Natural killer cell (primary cell): ENCODE measurements at places on chromosomes 1 and 21. TPM values are rescaled to one million over a fixed set of nuclear protein-coding genes. Genes with fewer than 3 reads are reported as not detected.
A peak's percentile ranks its signal among the peaks of the same experiment; 100 is the strongest.

GRCh38 chr1:236748268-236748870 lies 46.7 kb upstream of the MTR start:
- DNase-seq, result no peak

The TMEM52 gene
- total RNA-seq, result not detected

The AIRE gene
- not detected for total RNA-seq

DNA sequence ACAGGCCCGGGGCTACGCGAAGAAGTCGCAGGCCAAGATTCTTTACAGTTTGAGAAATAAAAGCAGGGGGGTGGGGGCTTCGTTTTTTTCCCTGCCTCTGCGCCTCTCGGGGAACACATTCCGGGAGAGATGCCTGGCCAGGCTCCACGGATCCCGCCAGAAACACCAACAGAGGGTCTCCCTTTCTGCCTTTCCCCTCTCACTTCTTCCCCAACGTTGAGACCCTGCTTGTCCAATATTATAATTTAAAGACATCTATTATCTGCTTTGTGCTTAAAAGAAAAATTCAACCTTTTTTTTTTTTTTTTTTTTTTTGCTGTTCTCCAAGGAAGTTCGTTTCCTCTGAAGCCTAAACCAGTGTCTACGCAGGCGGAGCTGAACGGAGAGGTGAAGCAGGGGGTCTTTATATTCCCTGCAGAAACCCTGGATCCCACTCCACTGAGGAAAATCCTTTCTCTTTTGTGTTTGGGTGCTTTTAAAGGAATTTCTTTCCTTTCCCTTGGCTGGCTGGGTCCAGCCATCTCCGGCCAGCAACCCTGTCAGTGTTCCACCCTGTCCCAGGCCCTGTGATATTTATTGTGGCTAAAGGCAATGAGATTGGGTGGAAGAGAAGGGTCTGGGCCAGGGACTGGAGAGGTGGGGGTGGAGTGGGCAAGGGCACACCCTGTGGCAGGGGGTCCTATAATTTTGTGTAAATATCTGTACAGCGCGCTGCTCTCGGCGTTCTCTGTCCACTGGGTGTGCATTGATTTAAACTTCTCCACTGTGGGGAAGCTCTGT lies 2.2 kb downstream of the FOXD2 start:
- DNase-seq, result no peak

The NGF gene
- not detected for total RNA-seq

GRCh38 chr1:15609631-15610030 lies 7.6 kb upstream of the DDI2 start:
- no peak for DNase-seq

GRCh38 chr21:42407476-42407875 lies 3.8 kb downstream of the UBASH3A start:
- DNase-seq, result peak; percentile 41

The PCAT6 gene
- total RNA-seq, result 1.1 TPM

The GFI1 gene
- 50.3 TPM for total RNA-seq

The PKLR gene
- 0.12 TPM for total RNA-seq

The RBP7 gene
- 1.5 TPM for total RNA-seq

GRCh38 chr1:78240191-78240590 lies 194.4 kb downstream of the GIPC2 start:
- DNase-seq, result no peak

- DNase-seq, result no peak
These were observed 81.6 kb downstream of the CCDC185 start for GRCh38 chr1:223474804-223475203.

- DNase-seq, result peak; percentile 54
These were observed 55.9 kb downstream of the CD58 start for GRCh38 chr1:116514708-116515525.

DNA sequence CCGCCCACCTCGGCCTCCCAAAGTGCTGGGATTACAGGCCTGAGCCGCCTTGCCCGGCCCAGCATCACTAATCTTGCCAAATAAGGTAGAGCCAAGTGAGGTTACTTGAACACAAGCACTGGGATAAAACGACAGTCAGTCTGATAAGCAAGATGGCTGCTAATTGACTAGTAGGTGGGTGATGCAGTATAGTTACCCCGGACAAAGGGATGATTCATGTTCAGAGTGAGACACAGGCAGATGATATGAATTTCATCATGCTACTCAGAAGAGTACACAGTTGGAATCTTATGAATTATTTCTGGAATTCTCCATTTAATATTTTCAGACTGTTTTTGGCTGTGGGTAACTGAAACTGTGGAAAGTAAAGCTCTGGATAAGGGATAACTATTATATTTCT lies 178.4 kb downstream of the USP25 start:
- no peak for DNase-seq

- no peak for DNase-seq
These were observed 125.2 kb upstream of the KIAA0040 start for GRCh38 chr1:175317779-175318178.

- DNase-seq, result no peak
These were observed 75.2 kb downstream of the GFI1 start for GRCh38 chr1:92411511-92411910.

The SMIM11 gene
- total RNA-seq, result 1.0 TPM

The DSCAM gene
- not detected for total RNA-seq

DNA sequence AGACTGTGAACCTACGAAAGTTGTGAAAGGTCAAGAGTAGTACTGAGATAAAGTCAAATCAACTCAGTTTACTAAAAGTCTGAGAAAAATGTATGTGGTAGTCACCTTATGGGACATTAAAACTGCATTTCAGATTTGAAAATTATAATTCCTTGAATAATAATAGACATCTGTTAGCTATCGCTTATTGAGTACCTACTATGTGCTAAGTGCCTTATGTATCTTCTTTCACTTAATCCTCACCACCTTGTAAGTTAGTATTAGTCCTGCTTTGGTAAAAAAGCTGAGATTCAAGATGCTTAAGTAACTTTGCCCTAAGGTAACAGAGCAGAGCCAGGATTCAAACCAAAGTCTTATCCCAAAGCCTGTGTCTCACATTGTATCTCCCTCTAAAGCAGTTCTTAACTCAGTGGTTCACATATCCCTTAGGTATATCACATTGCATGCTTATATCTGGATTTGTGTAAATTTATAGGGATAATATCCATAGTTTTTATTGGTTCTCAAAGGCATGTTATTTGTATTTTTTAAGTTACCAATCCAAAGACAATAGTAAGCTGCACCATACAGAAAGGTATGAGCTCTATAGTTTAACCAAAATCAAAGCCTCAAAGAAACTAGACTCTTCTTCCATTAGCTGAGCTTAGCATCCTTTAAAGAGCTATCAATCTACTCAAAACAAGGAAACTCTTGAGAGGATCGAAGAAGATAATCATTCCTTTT lies 865 bp downstream of the PIGC start:
- DNase-seq, result no peak

DNA sequence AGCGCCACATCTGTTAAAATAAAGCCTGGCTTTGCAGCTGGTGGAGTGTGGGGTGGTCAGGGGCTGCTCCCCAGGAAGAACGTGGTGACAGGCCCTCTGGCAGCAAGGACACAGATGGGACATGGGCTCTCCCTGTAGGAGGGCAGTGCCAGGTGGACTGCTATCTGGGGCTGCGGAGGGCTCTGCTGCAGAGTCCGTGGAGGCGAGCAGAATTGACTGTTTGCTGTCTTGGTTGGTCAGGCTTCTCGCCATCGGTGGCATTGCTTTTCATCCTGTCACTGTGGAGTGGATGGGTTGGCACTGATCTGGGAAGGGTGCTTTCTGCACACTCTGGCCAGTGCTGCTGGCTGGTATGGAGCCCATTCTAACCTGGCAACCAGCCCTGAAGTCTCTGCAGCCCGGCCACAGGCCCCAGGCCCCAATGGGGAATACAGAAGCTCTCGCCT lies 103.0 kb downstream of the LAMC2 start:
- no peak for DNase-seq

- DNase-seq, result no peak
These were observed 121.5 kb downstream of the COL24A1 start for GRCh38 chr1:86035101-86035500.

- no peak for DNase-seq
These were observed 16.8 kb upstream of the ETV3 start for GRCh38 chr1:157154940-157155514.

DNA sequence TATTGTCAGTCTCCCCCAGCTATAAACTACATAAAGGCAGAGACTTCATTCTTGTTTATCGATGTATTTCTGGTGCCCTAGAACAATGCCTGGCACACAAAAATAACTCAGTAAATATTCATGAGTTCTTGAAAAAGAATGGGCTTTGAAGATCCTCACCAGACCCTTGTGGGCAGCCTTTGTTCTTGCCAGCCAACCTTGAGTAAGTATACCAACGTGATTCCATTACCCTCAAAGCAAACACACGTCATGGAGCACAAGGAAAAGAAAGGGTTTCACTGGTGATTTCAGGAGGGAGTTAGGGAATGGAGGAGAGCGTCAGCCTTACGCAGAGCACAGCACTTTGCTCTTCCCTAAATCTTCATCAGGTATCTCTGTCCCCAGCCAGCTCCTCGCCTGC lies 29.4 kb downstream of the NMNAT2 start:
- DNase-seq, result no peak

GRCh38 chr1:51519865-51520699 lies 1.0 kb upstream of the EPS15 start:
- no peak for DNase-seq

The CFAP74 gene
- total RNA-seq, result not detected

DNA sequence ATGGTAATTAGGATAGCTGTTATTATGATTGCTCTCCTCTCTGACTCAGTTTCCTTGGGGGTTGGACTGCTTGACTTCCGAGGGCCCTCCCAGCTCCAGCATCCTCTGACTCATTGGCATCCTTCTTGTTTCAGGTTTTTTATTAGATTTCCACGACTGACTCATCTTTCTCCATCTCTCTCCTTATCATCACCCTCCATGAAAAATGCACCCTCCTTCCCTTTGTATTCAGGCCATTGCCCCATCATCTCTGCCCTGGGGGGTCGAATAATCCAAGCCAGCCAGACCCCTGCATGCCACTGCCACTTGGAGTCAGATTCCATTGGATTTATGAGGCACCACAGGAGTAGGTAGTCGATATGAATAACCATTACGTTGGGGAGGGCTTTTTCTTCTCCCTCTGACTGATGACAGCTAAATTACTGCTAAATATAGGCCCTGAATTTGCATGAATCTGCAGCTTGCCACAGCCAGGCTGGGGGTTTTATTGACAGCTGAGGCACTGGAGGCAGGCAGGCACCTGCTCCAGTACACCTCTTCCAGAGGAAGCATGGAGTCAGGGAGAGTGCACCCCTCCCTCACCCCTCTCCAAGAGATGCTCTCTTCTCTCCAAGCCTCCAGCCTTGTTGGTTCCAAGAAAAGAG lies 91.7 kb downstream of the C1orf94 start:
- DNase-seq, result no peak

- DNase-seq, result peak; percentile 59
These were observed 19.8 kb downstream of the KMO start for GRCh38 chr1:241551759-241552638.

DNA sequence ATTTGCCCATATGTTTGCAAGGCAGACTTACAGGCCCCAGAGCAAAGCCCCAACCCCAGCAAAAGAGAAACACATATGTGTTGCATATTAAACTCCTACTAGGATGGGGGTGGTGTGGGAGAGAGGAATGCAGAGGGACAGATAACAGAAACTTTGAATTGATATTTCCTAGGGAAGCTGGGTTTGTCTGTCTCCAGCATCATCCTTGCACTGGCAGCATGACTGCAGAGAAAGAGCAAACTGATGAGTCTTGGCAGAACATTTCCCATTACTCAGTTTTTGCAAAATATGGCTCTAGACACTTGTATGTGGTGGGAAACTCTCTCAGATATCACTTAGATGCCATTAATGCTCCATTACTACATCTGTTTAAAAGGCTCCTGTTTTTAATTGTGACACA lies 43.8 kb upstream of the MARK1 start:
- no peak for DNase-seq

- DNase-seq, result peak; percentile 52
These were observed 548 bp upstream of the CDC20 start for GRCh38 chr1:43358121-43358745.

The CIART gene
- 2.4 TPM for total RNA-seq

The KAZN gene
- total RNA-seq, result 1.7 TPM

- DNase-seq, result no peak
These were observed 10.7 kb downstream of the HLCS start for GRCh38 chr21:36955783-36956182.

- no peak for DNase-seq
These were observed 19.2 kb downstream of the CLDN19 start for GRCh38 chr1:42720868-42721267.

GRCh38 chr1:91791691-91792488 lies 94.1 kb downstream of the TGFBR3 start:
- no peak for DNase-seq

- no peak for DNase-seq
These were observed 57.0 kb downstream of the SLC22A15 start for GRCh38 chr1:116033322-116033721.

DNA sequence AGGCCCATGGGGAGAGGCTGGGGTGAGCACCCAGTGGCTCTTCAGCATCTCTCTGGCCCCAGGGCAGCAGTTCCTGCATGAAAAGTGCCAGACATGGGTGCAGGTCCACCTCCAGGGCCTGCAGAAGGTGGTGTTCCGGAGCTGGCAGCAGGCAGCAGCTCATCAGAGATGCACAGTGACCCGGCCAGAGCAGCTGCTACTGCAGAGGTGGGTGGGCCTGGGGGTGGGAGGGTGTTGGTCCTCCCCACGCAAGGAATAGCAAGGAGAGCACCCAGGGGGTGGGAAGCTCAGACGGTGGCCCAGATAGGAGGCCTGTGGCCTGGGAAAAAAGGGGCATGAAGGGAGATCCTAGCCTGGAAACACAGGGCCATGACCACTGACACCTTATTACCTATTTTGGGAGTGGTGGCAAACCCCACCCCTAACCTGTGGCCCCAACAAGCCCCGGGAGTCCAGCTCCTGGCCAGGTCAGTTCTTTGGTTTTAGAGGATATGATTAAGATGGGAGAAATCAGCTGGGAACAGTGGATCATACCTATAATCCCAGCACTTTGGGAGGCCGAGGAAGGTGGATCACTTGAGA lies 20.2 kb downstream of the C1orf167 start:
- no peak for DNase-seq

The MEX3A gene
- total RNA-seq, result 0.14 TPM

- no peak for DNase-seq
These were observed 28.2 kb upstream of the HRNR start for GRCh38 chr1:152252157-152252556.

DNA sequence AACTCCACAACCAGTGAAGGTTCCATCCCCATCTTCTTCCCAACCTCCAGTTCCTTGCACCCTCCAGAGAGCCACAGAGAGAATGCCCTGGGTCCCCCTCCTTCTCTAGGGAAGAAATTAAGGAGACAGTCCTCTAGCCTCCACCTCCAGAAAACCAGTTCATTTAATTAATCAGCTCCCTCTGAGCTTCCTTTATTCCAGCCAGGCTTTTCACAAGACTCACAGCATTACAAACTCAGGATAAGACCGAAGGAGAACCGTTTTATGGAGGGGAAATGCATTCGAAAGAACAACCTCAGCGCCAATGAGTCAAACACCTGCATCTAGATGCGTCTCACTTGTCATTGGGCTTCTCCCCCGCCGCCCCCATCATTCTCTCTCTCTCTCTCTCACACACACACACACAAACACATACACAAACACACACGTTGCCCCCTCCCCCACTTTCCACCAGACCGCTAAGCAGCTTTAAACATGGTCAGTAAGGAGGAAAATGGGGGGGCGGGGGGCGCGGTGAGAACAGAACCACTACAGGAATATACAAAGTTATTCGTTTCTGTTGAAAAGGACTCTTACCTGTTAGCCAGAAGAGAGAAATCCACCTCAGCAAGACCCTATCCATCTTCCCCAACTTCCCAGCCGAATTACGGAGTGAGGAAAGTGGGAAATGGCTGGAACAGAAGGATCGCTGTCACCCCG lies 544 bp downstream of the ILDR2 start:
- no peak for DNase-seq

GRCh38 chr1:8625981-8626898 lies 191.2 kb downstream of the RERE start:
- DNase-seq, result no peak

- DNase-seq, result no peak
These were observed 61.0 kb downstream of the SELENOF start for GRCh38 chr1:86852782-86853408.
